HS-27A (cell line): ENCODE measurements at places on chromosomes 4 and X.

DNA sequence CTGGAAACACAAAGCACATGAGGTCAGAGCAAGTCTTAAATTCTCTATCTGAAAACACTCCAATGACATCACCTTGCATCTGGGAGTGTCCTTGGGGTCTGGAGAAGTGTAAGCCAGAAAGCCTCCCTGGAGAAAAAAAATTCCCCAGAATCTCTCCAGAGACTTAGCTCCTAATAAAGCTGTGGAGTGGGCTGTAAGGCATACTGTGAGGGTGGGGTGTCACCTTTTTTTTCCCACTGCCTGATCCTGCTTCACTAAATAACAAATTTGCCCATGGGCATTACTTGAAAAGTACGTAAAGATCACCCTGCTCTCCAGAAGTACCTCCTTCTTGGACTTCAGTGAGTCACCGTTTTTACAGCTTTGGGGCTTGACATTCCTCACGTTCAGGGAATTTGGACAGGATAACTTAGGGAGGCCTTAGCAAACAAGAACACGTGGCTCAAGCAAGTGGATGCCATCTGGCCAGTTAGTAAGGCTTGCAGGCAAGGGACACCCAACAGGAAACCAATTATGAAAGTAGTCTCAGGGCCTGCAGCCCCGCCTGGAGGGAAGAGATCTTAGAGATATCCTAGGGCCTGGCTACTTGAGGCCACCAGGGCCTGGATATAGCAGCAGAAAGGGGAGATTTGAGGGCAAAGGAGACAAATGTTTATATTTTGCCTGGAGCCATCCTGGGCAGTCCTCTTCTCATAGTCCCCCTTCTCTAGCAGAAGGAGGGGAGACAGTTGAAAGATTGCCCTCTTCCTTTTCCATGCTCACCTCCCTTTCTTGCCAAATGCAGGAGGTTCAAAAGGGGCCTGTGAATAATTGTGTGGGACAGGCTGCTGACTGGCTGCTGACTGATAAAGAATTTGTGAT lies 60.1 kb upstream of the PLAC1 start:
- DNase-seq = peak; percentile 97

- DNase-seq = no peak
Observed at GRCh38 chr4:107006218-107006617, 29.9 kb downstream of the DKK2 start.

GRCh38 chr4:127347936-127348335 lies 284.8 kb upstream of the INTU start:
- no peak for DNase-seq

DNA sequence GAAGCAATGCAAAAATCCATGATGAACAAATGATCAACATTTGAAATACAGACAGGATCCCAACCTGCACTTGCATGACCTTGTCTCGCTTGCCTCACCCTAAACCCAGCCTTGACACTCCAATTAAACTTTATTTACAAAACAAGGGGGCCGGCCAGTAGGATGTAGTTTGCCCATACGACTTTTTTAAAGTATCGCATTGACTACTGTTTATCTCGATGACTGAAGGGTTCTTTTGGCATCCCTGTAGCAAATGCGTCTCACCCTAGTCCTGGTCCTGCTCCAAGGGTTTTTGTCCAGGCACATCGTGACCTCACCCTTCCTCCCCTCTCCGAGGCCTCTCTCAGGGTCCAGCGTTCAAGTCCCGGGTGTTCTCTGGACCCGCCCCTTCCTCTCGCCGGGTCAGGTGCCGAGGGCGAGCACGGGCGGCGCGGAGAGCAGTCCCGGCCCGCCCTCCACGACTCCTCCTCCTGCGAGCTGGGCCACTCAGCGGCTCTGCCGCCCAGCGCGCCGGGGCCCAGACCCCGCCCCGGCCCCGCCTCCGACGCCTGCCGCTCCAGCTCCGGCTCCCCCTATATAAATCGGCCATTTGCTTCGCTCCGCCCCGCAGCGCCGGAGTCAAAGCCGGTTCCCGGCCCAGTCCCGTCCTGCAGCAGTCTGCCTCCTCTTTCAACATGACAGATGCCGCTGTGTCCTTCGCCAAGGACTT lies at the start of gene SLC25A5:
SLC25A5 (plus strand) TSS at position 603 of the 709 bp plus-strand sequence; CDS start at position 675, 72 bp downstream.
- peak; percentile 38 for DNase-seq

GRCh38 chr4:10346023-10346422 lies 111.2 kb downstream of the ZNF518B start:
- no peak for DNase-seq

DNA sequence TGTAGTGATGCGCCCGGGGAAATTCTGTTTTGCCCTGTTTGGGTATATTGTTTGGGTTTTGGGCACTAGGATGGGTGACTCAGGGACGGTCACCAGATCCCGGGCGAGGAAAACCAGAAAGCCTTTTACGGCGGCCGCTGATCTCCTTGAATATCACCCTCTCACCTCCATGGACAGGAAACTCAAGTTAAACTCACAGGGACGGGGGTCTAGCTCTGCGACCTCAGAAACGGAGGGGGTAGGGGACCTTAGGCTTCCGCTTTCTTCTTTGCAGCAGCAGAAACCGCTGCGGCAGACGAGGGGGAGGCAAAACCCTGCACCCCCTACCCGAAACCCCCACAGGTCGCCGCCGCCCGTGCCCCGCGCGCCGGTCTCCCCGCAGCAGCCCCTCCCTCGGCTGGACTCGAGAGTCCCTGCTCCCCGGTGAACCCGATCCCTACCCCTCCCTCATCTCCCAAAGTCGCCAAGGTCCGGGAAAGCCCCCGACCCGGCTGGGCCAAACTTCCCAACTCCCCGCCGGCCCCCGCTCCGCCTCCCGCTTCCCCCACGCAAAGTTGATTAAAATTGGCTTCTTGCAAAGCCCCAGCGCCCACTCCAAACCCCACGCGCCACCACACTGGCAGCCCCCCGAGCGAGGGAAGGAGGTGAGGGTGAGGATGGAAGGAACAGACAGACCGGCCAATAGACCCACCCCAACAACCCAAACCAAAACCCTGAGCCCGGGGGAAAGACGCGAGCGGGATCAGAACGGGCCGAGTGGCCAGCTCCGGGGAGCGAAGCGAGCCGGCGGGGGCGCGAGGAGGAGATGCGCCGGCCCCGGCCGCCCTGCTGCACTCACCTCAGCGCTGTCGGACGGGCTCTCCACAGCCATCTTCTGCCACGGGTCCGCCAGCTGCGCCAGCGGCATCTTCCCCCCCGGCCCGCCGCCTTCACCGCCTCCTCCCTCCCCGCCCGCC lies 705 bp downstream of the RPS6KA3 start:
- DNase-seq = no peak

DNA sequence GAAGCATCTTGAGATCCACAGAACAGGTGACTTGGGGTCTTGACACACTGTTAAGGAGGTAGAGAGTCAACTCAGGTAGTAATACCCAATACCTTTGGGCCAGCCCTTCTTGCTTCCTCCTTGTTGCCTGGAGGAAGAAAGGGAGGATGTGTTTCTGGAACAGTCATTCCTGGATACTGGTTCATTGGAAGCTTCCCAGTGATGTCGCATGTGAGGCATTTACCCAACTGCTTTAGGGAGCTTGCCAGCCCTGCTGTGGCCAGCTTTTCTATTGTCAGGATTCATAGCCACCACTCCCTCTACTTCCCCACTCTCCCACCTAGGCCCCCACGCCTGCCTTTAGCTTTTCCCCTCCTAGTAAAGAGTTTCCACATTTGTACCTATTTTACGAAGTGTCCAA lies 310.3 kb upstream of the PRPS2 start:
- DNase-seq = no peak

- DNase-seq = no peak
Observed at GRCh38 chr4:187603093-187604025, 392.2 kb upstream of the ZFP42 start.

GRCh38 chr4:107823870-107824349 lies 822 bp upstream of the SGMS2 start:
- no peak for DNase-seq

DNA sequence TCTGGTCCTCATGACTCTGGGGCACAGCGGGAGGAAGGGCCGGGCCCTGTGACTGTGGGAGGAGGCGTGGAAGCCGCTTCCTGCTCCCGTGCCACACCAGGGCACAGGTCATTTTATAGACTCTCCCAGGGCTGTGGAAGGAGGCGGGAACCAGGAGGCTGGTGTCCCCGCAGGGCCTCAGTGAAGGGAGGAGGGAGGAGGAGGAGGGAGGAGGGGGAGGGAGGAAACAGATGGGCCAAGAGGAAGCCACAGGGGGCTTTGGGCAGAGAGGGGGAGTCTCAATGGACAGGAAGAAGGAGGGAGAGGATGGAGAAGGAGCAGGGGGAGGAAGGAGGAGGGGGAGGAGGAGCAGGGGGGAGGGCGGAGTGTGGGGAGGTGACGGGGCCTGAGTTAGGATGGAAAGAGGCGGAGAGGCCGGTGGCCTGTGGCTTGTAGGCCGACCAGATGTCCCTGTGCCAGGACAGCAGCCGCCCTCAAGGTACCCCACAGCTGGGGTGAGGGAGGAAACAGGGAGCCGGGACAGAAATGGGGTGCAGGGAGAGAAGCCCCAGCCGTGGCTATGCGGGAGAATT lies 6.2 kb upstream of the PLCXD1 start:
- no peak for DNase-seq

- DNase-seq = no peak
Observed at GRCh38 chr4:159549098-159549518, 446.2 kb downstream of the RAPGEF2 start.

DNA sequence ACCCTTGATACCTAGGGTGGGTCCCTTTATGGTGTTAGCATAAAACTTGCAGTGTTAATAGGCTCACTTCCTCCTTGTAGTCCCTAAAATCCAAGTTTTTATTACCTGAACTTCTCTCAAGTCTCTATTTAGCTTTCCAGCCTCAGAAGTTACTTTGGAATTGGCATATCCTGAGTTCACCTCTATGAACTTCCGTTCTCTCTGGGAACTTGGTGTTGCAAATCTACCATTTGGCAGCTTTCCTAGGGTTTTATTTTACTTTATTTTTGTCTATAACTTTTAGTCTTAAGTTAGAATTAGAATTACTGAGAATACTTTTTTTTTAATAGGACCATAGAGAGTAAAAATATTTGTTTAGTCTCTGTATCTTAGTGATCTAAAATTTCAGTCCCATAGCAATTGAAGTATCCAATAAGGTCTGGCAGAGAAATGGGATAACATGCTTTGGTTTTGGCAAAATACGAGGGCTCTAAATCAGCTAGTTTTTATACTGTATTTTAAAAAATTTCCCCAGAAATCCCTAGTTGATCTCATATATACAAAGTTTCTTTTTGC lies 30.3 kb upstream of the NAF1 start:
- DNase-seq = no peak

GRCh38 chrX:132968296-132968949 lies 10.0 kb upstream of the HS6ST2 start:
- no peak for DNase-seq

DNA sequence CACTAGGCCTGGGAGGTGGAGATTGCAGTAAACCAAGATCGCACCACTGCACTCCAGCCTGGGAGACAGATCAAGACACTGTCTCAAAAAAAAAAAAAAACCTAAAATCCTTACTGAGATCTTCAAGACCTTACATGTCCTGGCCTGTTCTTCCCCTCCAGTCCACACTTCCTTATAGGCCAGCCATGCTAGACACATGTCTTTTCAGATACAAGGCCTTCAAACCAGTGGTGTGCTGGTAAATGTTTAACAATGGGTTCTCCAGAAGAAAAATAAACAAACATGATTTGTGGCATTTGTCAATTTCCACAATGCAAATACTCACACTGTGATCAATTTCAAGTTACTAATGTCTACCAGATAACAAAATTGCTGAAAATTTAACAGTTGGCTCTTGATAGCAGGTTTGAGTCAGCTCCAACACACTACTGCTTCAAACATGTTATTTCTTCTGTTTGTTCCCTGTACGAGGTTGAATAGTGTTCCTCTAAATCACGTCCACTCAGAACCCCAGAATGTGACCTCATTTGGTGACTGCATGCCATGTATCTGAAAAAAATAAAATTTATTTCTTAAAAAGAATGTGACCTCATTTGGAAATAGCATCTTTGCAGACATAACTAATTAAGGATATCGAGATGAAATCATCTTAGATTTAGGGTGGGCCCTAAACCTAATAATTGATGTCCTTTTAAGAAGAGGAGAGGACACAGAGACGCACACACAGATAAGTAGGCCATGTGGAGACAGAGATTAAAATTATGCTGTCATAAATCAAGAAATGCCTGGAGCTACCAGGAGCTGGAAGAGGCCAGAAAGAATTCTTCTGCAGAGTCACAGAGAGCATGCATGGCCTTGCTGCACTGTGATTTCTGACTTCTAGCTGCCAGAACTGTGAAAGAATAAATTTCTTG lies 144.4 kb downstream of the ZNF674 start:
- no peak for DNase-seq

DNA sequence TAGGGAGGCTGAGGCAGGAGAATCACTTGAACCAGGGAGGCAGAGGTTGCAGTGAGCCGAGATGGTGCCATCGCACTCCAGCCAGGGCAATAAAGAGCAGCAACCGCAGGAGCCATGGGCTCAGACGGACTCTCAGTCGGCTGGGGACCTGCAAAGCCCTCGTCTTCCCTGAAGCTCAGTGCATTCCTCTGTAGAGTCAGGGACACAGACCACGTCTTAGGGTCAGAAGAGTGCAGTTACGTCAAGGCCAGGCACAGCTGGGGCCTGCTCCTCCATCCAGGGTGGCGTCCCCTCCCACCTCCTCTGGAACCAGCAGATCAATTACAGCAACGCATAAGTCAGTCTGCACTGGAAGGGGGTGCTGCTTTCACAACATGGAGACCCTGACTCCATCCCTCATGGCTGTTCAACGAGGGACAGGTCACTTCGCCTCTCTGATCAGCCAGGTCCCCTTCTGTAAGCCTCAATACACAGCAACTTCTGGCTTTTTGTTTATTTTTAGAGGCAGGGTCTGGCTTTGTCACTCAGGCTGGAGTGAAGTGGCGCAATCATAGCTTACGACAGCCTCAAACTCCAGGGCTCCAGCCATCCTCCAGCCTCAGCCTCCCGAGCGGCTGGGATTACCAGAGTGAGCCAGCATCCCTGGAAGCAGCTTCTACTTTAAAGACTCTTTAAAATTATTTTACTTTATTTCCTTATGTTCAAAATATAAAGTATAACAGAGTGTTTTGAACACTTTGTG lies 76.4 kb downstream of the ZFYVE28 start:
- DNase-seq = no peak

GRCh38 chr4:78667325-78667724 lies 108.8 kb upstream of the BMP2K start:
- no peak for DNase-seq

GRCh38 chrX:151225843-151226242 lies 49.5 kb downstream of the GPR50 start:
- no peak for DNase-seq

DNA sequence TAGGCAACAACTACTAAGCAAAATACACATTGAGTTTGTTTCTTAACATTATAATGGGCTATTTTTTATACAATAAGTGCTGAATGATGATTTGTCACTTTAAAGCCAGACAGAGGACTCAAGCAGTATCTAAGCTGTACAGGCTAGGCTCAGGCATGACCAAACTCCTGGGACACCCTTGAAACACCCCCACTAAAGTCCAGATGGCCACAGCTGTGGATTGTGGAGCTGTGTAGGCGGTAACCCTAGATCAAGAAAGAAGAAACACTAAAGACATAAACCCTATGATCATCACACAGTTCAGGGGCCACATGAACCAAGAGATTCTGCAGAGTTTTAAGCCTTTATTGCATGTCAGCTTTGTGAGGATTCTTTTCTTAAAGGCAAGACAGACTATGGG lies 25.1 kb downstream of the TAB3 start:
- DNase-seq = no peak

GRCh38 chr4:47510506-47511143 lies 25.6 kb downstream of the ATP10D start:
- DNase-seq = no peak

GRCh38 chr4:147381749-147382148 lies 99.1 kb upstream of the EDNRA start:
- no peak for DNase-seq
